GM23248 (cell line): ENCODE measurements at places on chromosomes 1 and 21.

- peak; percentile 74 for DNase-seq
These were observed 16.3 kb downstream of the DPYD start for GRCh38 chr1:97904534-97904933.

GRCh38 chr21:39644062-39644560 is 31.4 kb downstream of the B3GALT5 start:
- DNase-seq, result no peak

GRCh38 chr1:207045453-207045852 is 5.6 kb downstream of the YOD1 start:
- peak; percentile 15 for DNase-seq

- DNase-seq, result no peak
These were observed 7.5 kb upstream of the PUM1 start for GRCh38 chr1:31073044-31073443.

- DNase-seq, result peak; percentile 72
These were observed 62.8 kb downstream of the EDEM3 start for GRCh38 chr1:184691719-184692324.

DNA sequence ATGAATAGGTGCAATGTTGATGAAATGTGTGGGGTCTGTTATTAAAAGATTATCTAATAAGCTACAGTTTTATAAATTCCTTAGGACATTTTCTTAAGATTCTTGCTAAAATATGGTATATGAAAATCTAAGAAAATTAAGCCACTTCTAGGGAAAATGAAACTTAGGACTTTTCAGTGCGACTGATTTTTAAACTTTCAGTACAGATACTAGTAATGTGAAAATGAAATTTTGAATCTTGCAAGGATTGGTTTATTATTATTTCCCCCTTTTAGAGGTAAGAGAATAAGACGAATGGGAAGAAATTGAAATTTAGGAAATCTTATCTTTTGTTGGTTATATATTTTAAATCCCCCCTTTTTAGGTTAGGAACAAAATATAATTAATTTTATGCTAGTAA is 16.4 kb downstream of the CAPZA1 start:
- DNase-seq, result no peak

GRCh38 chr1:55232448-55233144 is 17.4 kb upstream of the USP24 start:
- no peak for DNase-seq

- DNase-seq, result peak; percentile 46
These were observed 1.5 kb upstream of the HDGF start for GRCh38 chr1:156752843-156753482.

DNA sequence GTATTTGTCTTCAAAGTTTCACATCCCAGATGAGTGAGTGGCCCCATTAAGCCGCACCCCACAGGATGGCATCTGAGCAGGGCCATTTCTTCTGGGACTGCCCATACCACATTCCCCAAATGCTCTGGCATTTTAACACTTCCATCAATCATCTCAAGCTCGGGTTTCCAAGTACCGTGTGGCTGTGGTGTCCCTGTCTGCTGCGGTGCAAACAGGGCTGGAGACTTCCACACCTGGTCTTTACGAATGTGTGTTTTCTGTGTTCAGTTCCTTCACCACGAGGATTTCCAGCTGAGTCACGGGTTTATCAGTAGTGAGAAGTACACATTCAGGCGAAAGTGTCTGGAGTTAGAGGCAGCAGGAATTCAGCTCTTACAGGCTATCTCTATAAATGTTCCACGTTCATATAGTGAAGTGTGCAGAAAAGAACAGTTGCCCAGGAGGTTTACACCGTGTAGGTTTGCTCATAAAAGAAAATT is 195.2 kb downstream of the RHOU start:
- no peak for DNase-seq

DNA sequence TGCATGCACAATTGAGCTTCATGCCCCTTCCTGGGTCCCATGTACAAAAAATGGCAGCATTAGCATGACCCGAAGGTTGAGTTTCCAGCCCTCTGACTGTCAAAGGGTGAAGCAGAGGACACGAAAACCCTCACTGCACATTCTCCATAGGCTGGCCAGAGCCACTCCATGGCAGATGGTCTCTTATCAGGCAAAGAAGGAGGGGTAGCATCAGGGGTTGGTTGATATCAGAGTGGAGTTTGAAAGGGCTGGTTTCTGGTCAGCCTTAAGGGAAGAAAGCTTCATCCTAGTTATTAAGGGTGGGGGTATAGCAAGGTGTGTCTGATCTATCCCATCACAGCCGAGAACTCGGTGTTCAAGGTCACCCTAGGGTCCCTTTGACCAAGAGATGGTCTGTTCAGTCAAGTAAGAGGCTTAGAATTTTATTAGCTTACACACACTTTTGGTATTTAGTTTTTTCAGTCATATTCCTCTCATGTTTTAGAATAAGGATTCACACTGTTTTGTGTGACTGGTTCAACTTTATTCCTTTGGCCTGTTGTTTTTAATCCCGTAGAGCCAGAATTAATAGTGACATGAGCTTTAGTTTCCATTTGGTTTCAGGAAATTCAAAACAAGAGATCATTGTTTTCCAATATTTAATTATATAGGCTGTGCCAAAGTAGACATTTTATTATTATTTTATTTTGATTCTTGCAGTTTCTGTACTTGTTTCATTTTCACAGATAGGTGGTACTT is 199.9 kb upstream of the FMN2 start:
- DNase-seq, result no peak

DNA sequence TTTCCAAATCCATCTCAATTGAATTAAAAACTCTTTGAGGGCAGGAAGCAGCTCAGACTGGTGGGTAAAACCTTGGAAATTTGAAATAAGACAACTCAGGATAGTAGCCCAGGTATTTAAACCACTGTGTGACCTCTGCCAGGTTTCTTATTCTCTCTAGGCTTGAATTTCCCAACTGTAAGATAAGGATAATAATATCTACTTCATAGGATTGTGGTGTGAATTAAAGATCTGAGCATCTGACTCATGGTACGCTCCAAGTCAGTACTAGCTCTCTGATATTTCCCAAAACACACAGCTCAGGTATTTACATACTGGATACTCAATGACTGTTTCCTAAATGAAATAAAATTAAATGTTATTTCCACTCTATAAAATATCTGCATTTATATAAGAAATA is 337.2 kb downstream of the LTN1 start:
- DNase-seq, result no peak

GRCh38 chr1:114986286-114986685 is 43.3 kb upstream of the TSHB start:
- peak; percentile 88 for DNase-seq

GRCh38 chr1:220378571-220379302 is 106.5 kb upstream of the RAB3GAP2 start:
- peak; percentile 20 for DNase-seq

DNA sequence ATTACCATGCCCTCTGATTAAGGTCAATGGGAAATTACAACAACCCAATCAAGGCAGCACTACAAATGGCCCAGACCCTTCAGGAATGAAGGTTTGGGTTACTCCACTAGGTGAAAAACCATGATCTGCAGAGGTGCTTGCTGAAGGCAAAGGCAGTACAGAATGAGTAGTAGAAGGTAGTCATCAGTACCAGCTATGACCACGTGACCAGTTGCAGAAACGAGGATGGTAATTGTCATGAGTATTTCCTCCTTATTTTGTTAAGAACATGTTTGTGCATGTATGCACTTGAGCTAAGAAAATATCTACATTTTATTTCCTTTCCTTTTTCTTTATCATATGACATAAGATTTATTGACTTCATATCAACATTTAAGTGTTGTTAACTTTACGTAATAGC is 607.1 kb downstream of the KCNT2 start:
- DNase-seq, result no peak

GRCh38 chr21:44919913-44920693 is 596 bp downstream of the ITGB2 start:
- DNase-seq, result no peak

- DNase-seq, result no peak
These were observed 7.2 kb upstream of the MMP23B start for GRCh38 chr1:1624443-1625403.

GRCh38 chr1:169060919-169061639 is 45.4 kb upstream of the ATP1B1 start:
- no peak for DNase-seq

GRCh38 chr1:240424740-240425464 is 187.1 kb downstream of the GREM2 start:
- DNase-seq, result no peak

DNA sequence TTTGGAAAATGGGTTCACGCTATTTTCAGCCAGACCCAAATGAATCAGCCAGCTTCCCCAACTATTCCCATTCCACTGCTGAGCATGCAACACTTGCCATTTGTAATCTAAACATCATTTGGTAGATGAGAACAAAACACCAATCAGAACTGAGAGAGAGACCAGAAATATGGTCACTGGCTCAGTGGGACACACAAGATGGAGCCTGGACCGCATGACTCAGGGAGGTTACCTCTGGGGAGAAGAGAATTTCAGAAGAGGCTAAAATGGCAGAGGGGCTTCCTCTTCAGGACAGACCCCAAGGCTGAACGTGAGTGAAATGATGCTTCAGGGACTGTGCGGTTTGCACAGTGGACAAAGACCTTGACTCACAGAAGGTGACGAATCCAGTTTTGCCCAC is 126.6 kb downstream of the URB2 start:
- DNase-seq, result no peak

- no peak for DNase-seq
These were observed 197.2 kb downstream of the ADSS2 start for GRCh38 chr1:244254467-244254866.

DNA sequence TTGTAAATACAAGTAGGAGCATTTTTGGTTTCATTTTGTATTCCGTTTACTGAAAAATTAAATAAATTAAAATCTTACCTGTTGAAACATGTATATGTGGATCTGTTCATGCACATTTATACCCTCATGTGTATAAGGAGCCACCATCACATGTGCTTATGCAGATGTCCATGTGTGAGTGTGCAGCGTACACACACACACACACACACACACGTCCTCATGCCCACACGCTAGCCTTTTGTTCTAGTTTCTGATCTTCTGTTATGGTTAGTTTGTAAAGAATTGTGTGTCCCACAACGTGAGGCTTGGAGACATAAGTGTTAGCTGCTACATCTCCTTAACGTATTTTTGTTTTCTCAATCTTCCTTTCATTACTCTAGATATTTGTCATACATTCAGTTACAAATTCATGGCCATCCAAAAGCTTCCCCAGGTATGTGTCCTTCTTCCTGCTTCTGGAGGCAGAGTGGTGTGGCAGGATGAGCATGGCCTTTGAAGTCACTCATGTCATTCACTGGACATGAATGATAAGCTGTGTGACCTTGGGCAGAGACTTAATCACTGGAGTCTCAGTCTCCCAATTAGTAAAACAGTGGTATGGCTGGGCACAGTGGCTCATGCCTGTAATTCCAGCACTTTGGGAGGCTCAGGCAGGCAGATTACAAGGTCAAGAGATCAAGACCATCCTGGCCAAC is 54.6 kb downstream of the TENT5C start:
- DNase-seq, result no peak

DNA sequence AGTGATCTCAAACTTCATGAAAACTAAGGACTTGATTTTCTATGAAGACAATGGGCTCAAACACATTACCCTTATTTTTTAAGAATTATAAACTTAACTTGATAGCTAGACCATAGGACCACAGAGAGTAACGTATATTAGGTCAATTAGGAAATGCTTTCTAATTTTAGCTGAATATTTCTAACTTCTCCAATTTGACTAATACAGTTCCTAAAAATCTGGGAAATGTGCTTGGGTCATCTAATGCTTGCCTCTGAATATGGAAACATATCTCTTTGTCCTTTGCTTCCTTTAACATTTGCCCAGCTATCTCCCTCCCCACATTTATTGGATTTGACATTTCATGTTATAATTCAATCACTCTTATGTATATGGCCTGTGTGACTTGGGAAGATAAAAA is 141.4 kb downstream of the LHX8 start:
- no peak for DNase-seq

DNA sequence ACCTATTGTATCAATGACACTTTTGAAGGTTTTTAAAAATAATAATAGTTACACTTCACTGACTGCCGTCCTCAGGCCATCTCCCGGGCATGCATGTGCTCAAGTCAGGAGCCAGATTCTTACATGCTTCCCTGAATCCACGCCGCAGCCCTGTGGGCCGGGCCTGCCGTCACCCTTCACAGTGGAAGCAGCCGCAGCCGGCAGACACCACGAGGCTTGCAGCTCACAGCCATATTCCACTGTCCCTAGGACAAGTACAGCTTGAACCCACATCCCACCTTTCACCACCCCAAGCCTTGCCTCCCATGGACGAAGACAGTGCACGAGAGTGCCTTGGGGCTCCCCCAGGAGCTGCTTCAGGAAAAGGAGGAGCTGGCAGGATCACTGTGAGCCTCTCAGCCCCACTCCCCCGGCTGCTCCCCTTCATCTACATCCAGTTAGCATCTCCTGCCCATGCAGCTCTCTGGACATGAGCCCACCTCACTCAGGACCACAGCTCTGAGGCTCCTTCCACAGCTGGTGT is 77.2 kb downstream of the POFUT2 start:
- no peak for DNase-seq

- no peak for DNase-seq
These were observed 242.1 kb downstream of the SLC45A1 start for GRCh38 chr1:8560035-8560434.

- no peak for DNase-seq
These were observed 20.6 kb upstream of the ATF3 start for GRCh38 chr1:212587888-212588510.

DNA sequence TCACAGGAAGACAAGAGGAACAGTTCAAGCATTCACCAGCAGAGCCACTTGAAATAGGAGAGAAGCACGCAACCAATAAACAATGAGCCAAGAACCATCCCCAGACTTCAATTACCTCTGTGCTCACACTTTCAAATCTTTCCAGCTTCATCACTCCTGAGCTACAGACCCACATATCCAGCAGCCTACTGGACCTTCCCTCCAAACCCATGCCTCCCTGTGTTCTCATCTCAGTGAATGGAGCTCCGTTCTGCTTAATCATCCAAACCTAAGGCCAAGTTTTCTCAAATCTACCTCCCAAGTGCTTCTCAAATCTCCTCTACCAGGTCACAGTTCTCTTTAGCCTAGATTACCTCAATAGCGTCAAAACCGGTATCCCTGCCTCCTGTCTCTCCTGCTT is 3.7 kb downstream of the PEF1 start:
- DNase-seq, result no peak

GRCh38 chr1:38481871-38482826 is 377.4 kb downstream of the RRAGC start:
- no peak for DNase-seq

GRCh38 chr1:74396933-74397332 is 115.5 kb downstream of the LRRC53 start:
- no peak for DNase-seq

DNA sequence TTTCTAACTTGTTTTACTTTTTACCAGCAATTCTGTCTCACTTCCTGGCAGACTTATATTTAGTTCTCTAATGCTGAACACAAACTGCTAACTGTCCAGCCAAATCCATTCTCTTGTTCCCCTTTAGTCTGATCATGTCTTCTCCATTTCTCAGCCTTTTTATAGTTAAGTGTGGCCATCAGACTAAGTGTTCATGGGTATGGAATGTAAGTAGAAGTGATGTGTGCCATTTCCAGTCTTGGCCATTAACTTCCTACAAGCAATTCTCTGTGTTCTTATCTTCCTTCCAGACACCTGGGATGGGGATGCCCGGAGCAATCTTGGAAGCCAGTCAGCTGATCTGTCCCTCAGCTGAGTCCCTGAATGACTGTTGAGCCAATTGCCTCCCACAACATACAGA is 165.8 kb downstream of the ST6GALNAC3 start:
- DNase-seq, result no peak

GRCh38 chr1:221921936-221922335 is 180.0 kb upstream of the DUSP10 start:
- DNase-seq, result peak; percentile 40

GRCh38 chr1:239126884-239127283 is 259.5 kb upstream of the CHRM3 start:
- no peak for DNase-seq

- DNase-seq, result peak; percentile 93
These were observed 13.0 kb downstream of the WNT9A start for GRCh38 chr1:227934476-227935313.
